ENCODE measurements at places on chromosomes 11 and 22.

- peak; percentile 66 for DNase-seq
Measured at GRCh38 chr22:37663521-37664140, 5.1 kb downstream of the PDXP start.

GRCh38 chr11:27930946-27931345, 177.0 kb downstream of the KIF18A start:
- DNase-seq = no peak

DNA sequence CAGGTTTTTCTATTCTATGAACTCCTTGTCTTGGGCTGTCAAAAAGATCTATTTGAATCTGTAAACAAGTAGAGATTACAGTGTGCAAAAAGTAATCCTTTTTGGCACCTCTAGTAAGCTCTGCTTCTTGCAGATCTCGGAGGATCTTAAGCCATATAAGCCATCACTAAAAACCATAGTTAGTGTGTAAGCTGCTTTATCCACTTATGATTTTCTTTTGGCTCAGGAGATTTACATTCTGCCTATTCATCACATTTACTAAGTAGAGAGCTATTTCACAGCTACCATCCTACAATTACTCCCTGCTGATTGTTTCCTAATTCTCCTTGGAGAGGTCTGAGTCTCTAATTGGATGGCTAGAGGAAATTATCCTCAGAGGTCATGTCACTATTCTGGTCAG, 385.7 kb downstream of the AASDHPPT start:
- DNase-seq = no peak

- DNase-seq = peak; percentile 4
Measured at GRCh38 chr11:115333121-115333520, 171.1 kb downstream of the CADM1 start.

DNA sequence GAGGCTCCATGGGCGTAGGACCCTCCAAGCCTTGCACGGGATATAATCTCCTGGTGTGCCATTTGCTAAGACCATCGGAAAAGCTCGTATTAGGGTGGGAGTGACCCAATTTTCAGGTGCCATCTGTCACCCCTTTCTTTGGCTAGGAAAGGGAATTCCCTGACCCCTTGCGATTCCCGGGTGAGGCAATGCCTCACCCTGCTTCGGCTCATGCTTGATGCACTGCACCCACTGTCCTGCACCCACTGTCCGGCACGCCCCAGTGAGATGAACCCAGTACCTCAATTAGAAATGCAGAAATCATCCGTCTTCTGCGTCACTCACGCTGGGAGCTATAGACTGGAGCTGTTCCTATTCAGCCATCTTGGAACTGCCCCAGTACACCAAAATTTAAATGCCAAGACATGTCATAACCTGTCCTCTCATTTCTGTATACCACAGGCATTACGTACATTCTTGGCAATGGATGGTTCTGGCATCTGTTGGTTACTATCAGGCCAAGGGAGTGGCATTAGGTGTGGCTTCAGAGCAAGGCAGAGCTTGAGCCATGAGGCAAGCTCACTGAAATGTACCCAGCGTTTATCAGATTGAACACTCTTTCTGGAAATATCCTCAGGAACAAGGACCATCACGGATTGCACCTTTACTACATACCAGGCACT, 95.4 kb upstream of the GALNT18 start:
- DNase-seq = no peak

GRCh38 chr11:118162846-118163245, 10.2 kb upstream of the SCN4B start:
- DNase-seq = no peak

- DNase-seq = no peak
Measured at GRCh38 chr11:109086931-109087330, 335.1 kb upstream of the C11orf87 start.

- DNase-seq = no peak
Measured at GRCh38 chr11:69269388-69269787, 24.6 kb upstream of the MYEOV start.

- no peak for DNase-seq
Measured at GRCh38 chr11:19790831-19791552, 78.4 kb downstream of the NAV2 start.

DNA sequence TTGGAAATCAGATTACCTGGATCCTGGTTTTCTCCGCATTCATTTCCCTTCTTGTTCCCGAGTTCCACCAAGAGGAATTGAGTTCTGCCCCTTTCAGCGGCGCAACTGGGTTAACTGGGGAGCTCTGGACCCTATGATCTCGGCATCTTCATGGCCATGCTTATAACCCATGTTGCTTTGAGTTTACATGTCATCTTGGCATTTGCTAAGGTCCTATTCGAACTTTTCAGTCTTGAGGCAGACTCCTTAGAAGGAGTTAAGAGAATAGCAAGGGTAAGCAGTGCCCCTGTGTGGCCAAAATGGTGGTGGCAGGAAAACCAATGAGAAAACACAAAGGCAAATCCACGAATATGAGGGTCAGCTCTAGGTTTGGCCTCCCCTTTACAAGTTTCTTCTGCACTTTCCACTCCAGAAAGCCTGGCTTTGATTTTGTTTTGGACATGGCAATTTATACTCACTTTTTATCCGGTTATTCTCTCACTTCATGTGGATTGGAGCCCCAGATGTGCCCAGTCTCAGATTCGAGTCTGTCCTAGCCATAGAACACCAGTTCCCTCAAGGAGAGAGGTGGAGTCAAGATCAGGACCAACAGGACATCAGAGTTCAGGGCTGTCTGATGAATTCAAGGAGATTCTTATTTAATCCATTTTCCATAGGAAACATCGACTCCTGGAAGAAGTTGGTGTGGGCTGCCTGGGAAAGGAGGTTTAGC, 55.3 kb upstream of the FBXO3 start:
- DNase-seq = peak; percentile 85

DNA sequence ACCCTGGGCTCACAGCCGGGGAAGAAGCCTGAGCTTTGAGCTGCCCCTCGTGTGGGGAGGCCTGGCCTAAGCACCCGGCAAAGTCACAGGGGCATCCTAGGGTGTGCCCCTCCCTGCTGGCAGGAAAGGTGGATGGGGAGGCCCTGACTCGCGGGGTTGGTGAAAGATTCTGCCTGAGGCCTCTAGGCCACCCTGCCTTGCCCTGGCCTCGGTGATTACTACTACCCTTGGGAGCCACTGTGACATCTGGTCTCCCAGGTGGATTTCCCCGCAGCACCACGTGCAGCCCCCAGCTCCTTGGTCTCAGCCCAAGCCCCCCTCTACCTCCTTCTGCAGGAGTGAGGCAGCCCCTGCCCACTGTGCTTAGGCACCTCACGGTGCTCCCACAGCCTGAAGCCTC, 23.9 kb downstream of the GNAZ start:
- no peak for DNase-seq

GRCh38 chr22:25598609-25599008, 34.1 kb downstream of the GRK3 start:
- no peak for DNase-seq

DNA sequence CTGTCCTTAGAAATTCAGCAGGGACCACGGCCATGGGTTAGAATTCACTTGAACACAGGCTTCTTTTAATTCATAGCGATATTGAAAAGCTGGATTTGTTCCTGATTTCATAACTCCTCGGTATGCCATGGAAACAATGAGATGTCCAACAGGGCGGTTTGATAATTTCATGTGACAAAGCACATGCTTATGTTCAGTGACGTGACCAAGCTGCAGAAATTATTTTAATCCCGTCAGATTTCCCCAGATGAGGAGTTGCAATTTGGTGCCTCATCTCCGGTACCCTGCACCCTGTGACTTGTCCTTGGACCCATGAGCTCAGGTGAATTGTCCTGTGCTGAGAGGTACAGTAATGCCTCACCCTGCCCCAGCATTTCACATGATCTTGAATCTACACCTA, 81.7 kb downstream of the C11orf91 start:
- DNase-seq = no peak

DNA sequence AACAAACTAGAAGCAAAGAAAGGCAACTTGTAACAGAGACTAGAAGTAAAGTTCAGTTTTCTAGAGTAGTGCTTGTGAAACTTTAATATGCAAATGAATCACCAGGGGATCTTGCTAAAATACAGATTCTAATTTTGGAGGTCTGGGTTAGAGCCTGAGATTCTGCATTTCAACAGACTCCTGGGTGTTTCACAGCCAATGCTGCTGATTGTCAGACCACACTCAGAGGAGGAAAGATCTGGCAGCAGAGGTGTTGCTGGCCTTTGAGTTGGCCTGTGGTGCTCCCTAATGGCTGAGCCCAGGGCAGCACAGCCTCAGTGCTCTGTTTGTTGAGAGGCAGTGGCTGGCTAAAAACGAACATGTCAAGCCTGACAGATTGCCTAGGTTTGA, 5.4 kb downstream of the CRY2 start:
- DNase-seq = no peak

GRCh38 chr11:5605849-5606248, 9.4 kb downstream of the TRIM6 start:
- peak; percentile 93 for DNase-seq

GRCh38 chr11:86769219-86769618, 31.1 kb upstream of the PRSS23 start:
- no peak for DNase-seq

DNA sequence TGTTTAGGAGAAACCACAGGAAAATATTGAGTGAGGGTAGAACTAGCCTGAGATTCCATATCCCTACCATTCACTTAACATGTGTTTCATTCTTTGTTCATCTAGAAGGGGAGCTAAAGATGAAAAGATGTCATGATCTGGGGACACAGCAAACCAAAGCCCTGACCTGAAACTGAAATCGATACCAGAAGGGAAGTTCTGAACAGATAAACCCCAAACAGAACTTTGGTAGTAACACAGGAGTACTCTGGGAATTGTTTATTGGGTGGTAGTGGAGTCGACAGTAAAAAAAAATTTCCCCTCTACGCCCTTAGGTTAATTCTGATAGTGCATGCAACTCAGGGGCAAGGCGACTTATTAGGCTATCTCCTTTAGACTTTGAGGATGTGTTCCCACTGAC, 27.2 kb downstream of the OR2AT4 start:
- no peak for DNase-seq

GRCh38 chr11:114482114-114482513, 42.8 kb downstream of the REXO2 start:
- DNase-seq = no peak
